ENCODE measurements at places on chromosomes 16 and 17.

- DNase-seq = no peak
Measured at GRCh38 chr17:55784666-55785065, 33.8 kb downstream of the PCTP start.

DNA sequence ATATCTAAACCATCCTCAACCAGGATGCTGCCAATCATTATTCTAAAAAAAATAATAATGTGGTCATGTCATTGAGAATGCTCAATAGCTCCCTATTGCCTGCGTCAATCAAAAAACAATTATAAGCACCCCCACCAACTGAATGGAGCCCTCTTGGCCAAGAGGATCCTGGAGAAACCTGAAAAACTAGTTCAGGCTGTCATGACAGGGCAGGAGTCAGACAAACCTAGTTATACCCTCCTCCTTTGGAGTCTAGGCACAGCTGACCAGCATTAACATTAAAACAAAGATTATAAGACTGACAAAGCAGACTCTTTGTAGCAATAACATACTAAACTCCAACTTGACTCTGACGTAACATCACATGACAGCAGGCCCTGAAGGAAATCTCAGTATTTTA, 119.2 kb upstream of the CCL2 start:
- no peak for DNase-seq

DNA sequence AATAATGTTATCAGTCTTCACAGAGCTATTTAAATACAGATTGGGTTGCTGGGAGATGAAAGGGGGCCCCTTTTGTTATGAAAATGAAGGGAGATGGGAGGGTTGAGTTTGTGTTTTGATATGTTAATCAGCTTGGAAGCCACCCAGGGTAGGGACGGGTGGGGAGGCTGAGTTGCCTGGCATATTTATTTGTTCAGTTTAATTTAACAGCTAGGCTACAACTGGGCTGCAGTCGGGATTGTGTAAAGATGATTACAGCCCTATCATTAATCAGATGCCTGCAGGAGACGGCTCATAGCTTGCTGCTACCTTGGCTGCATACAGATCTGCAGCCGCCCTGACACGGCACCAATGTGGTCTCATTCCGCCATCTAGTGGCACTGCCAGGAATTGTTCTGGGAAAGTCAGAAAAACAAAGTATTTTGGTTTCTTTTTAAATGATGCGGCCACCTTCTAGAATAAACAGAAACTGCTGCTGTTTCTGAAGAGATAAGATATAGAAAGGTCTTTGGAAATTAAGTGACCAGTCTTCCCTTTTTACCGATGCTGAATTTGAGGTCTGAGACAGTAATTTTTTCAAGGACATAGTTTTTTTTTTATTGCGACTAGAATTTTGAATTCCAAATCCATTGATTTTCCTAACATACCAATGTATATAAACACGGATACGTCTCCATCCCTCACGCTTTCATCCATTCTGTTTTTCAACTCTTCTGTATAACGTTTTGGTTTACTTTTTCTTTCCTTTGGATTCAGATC, 458.0 kb upstream of the ASIC2 start:
- peak; percentile 65 for DNase-seq

GRCh38 chr16:85746460-85747215, 4.3 kb downstream of the C16orf74 start:
- peak; percentile 40 for DNase-seq

DNA sequence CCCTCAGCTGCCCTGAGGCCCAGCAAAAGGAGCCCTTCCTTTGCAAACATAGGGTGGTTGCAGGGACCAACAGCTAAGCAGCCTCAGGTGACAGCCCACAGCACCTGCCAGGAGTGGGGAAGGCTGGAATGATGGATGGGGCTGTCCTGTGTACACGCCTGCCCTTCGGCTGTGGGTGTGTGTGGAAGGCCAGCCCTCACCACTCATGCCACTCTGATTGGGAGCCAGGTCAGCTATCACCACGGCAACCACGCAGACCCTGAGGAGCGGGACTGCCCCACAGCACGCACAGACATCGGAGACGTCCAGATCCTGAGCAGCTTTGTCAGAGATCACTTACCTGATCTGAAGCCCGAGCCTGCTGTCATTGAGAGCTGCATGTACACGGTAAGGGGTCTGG, 11.9 kb downstream of the PIPOX start:
- DNase-seq = no peak

- no peak for DNase-seq
Measured at GRCh38 chr17:28959471-28959871, 8.2 kb upstream of the PHF12 start.

DNA sequence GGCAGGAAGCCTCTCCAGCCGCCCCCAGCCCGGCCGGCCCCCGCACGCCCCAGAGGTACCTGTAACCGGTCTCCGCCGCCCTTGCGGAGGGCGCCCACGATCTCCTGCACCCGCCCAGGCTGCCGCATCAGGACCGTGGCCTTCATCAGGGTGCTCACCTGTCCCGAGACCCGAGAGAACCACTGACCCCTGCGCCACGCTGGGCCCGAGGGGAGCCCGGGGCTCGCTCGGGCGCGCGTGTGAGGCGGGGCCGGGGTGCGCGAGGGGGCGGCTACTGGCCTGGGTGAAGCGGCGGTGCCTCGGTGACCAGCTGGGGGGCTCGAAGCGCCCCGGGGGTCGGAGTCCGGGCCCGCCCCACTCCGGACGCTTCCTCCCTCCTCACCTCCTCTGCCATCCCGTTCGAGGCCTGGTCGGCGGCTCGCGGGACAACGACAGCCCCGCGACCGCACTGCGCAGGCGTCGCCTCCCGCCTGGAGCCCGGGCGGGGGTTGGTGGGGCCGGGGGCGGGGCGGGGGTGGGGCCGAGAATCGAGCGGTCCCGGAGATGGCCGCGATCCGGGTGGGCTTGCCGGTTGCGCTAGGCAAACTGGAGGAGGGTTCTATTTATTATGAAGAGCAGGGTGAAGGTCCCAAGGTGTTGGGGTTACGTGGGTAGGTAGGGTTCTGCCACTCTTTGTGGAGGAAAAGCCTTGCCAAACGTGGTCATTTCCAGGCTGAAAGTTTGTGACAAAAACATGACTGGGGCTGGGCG, at the start of gene NT5C3B:
Gene NT5C3B (minus strand): TSS at position 433 of the 750 bp plus-strand sequence. CDS start 39 bp downstream, at position 394.
- DNase-seq = peak; percentile 73

DNA sequence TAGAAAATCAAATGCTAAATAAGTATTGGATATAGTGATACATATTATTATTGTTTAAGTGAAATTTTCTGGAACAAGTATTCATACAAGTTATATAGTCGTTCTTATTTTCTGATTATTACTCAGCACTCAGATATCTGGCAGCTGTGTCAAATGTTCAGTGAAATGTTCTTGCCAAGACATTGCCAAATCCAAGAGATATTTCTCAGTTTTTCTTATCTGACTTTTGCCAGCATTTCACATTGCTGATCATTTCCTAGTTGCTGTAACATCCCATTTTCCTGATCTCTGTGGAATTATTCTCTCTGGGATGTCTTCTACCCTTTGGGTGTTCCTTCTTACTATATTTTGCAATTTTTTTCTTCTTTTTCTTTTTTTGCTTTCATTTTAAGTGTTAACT, 262.3 kb downstream of the KIF2B start:
- no peak for DNase-seq
